Endothelial cell of umbilical vein (primary cell): ENCODE measurements at places on chromosomes 4 and X.

DNA sequence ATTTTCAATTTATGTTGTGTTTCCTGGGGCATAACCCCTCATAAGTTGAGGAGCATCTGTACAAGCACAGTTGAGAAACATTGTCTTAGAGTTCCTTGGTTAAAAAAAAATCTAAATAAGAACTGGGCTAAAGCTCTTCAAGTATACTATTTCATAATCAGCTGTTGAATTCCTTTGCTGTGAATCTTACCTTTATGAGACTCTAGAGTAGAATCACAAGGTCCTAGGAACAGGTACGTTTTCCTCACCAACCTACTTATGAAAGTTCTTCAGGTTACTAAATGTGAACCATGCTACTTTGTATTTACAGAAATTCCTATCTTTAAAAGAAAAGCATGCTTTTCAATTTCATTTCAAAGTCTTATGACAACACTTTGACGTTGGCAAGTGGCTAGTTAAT lies 20.9 kb upstream of the SOD3 start:
- no peak for DNase-seq

GRCh38 chrX:357693-358471 lies 28.8 kb downstream of the PPP2R3B start:
- DNase-seq = peak; percentile 79

GRCh38 chrX:41180194-41180908 lies 95.1 kb downstream of the USP9X start:
- peak; percentile 66 for DNase-seq

GRCh38 chr4:110636680-110637407 lies 14.0 kb upstream of the PITX2 start:
- no peak for DNase-seq

DNA sequence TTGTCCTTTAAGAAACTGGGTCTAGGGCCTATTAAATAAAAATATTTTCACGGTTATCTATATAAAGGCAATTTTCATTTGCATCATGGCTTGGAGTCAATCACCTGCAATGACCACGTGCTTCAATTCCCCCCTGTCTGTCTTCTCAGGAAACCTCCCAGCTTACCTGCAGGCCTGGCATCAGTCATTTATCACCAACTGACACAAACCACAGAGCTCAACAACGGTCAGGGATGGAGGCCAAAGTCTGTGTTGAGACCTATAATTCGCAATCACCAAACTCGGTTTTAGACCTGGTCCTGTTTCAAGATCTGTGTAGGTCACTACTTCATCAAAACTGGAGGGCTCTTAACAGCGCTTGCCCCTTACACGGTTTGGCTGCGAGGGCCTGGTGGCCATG lies 1.9 kb downstream of the SLC9A7 start:
- no peak for DNase-seq

DNA sequence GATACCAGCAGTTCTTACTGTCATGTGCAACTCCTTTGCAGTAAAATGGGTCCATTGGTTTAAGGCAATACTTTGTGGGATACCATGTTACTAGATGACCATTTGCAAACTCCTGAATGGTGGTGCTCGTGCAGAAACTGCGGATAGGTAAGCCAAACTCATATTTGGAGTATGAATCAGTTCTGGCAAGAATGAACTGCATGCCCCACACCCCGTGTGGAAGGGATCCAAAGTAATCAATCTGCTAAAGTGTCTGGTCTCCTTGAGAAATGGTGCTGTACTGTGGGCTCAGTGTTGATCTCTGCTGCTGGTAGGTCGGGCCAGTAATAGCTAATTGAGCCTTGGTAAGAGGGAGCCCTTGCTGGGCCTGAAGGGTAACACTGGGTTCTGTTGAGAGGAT lies 4.2 kb upstream of the TAB3 start:
- no peak for DNase-seq

DNA sequence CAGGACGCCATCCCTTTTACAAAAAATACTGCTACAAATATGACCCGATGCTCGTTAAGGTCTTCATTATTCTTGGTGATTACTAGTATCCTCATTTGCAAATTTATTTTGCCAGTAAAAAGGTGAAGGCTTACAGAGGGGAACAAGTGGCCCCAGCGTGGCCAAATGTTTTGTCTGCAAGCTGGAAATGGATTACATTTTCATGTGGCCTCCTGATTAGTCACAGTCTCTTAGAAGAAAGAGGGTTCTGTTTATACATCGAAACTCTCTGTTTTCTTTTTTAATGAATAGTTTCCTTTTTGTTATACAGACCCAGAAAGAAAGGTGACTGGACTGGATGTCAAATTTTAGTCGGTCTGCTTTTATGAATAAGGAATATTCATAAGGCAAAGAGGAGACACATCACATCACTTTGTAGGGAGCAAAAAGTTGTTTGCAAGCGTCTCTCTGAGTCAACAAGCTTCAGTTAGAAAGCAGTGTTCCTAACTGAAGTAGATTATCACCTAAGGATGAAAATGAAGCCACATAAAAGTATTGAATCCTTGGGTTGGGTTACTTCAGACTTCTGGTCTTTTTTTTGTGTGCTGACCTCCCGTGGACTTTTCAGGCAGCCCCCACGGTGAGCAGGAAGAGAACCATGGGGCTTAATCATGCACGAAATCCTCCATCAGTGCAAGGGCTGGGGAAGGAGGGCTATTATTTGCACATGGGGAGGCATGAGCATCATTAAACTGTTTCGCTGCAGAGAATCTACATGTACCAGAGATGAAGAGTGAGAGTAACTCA lies 125.6 kb downstream of the ARSF start:
- DNase-seq = no peak

GRCh38 chrX:108312011-108312410 lies 126.2 kb downstream of the COL4A6 start:
- DNase-seq = no peak

GRCh38 chr4:3302173-3302785 lies 9.5 kb downstream of the RGS12 start:
- peak; percentile 74 for DNase-seq

- DNase-seq = no peak
These were observed 62.6 kb downstream of the KIF4A start for GRCh38 chrX:70352496-70352895.

DNA sequence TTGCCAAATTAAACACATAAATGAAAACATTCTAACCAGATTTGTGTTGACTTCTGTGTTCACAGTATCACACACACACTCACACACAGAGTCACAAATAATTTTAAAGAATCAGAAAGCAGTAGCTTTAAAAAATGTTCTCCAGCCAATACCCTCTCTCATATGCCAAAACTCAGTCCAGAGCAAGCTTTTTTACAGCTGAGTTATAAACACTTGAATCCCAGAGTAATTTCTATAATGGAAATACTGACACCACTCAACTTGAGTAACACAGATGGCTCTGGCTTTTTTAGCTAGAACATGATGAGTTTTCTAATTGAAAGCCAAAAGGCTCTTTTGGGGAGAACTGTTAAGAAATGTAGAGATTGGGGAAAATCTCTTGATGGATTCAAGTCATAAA lies 100.8 kb downstream of the DOCK11 start:
- no peak for DNase-seq

GRCh38 chr4:1732911-1733310 lies 11.6 kb downstream of the TACC3 start:
- no peak for DNase-seq

DNA sequence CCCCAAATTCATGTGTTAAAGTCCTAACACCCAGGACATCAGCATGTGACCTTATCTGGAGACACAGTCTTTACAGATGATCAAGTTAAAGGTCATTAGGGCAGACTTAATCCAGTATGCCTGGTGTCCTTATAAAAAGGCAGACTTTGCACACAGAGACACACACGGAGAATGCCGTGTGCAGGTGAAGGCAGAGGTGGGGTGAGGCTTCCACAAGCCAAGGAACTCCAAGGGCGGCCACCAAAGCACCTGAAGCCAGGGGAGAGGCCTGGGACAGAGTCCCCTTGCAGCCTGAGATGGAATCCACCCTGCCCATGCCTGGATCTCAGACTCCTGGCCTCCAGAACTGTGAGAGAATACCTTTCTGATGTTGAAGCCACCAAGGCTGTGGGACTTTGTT lies 26.1 kb upstream of the SORCS2 start:
- no peak for DNase-seq

DNA sequence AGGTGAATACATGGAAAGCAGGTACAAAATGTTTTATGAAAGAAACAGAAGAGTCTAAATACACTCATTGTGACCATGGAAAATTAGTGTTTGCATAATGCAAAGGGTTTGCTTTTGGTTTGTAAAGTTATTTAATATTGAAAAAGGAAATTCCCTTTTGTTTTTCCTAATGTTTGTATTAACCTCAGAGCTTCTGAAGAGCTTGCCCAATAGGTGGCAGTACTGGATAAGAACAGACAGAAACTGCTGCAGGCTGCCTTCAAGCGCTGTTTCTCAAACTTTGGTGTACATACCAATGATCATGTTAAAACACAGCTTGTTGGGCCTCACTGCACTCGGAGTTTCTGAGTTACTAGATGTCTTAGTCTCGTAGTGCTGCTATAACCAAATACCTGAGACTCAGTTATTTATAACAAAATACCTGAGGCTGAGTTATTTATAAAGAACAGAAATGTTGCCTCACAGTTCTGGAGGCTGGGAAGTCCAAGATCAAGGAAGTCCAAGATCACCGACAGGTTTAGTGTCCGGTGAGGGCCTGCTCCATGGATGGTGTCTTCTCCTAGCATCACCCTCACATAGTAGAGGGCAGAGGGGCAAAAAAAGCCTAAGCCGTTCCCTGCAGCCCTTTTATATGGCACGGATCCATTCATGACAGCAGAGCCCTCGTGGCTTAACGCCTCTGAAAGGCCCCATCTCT lies 54.2 kb downstream of the SUPT20HL2 start:
- DNase-seq = peak; percentile 32

DNA sequence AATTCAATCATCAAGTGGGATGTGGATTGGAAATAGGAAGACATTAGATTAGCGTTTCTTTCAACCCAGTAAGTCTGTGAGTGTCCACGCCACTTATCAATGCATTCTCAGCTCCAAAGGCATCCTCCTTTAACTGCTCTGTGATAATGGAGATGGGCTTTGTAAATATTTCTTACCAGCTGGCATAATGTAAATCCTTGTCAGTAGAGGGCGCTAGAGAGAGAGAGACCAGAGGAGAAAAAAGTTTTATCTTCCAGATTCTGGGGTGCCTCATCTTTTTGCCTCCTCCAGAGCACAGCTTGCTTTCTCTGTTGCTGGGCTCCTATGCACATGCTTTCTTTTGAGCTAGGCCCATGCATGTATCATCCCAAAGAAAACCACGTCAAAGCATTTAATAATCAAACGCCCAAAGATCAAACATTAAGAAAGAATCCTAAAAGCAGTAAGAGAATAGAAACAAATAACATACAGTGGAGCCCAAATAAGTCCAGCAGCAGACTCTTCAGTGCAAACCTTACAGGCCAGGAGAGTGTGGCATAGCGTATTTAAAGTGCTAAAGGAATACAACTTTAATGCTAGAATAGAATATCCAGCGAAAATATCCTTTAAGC lies 9.6 kb upstream of the MTMR1 start:
- DNase-seq = peak; percentile 31

GRCh38 chr4:28357990-28358389 lies 1497.3 kb downstream of the STIM2 start:
- DNase-seq = no peak

GRCh38 chr4:112341033-112341432 lies 43.9 kb downstream of the ALPK1 start:
- no peak for DNase-seq

- DNase-seq = no peak
These were observed 243.4 kb upstream of the PCDH18 start for GRCh38 chr4:137775701-137776100.

DNA sequence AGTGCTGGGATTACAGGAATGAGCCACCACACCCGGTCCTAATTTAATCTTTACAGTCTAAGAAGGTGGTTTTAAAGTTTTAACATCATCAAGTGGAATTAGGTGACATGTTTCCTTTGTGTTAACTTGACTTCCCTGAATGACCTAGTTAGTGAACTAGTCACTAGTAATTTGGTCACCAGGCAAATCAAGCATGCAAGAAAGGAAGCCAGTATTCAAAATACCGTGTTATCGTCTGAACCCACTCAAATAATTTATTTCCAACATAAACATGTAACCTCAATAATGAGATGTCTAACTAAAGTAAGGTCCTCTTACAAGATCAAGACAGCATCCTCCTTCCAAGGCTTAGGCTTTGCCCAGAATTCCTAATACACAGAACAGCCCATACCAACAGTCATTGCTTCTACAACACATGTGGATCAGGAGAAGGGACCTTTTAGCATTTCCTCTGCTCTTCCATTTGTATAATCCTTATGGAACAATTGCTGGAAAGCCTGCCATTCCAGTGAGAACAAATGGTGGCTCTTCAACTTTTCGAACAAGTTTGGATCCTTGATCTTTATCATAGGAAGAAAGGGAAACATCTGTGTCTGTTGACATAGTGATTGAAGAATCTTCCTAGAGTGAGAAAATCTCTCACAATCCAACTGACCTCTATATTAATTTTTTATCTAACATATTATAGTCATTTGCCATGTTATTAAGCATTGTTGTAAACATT lies 97.2 kb downstream of the ANXA3 start:
- DNase-seq = peak; percentile 57

DNA sequence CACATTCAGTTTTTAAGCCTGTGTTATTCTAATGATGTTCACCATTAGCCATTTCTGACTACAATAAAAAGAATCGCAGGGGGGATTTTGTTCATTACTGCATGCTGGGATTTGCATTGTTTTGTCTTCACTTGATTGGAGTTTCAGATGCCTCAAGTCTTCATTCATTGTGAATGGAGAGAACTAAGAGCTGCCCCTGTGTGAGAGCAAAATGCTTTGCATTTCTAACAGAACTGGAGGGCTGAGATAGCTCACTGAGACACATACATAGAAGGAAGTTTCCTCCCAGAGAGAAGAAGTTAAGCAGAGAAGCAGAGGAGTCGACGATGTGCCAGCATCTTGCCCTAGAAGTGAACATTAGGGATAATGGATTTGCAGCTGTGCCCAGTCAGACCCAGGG lies 113.5 kb upstream of the GATB start:
- no peak for DNase-seq
